ENCODE measurements at places on chromosomes 11 and 22.

- DNase-seq = no peak
Measured at GRCh38 chr11:94062360-94062759, 41.2 kb downstream of the HEPHL1 start.

DNA sequence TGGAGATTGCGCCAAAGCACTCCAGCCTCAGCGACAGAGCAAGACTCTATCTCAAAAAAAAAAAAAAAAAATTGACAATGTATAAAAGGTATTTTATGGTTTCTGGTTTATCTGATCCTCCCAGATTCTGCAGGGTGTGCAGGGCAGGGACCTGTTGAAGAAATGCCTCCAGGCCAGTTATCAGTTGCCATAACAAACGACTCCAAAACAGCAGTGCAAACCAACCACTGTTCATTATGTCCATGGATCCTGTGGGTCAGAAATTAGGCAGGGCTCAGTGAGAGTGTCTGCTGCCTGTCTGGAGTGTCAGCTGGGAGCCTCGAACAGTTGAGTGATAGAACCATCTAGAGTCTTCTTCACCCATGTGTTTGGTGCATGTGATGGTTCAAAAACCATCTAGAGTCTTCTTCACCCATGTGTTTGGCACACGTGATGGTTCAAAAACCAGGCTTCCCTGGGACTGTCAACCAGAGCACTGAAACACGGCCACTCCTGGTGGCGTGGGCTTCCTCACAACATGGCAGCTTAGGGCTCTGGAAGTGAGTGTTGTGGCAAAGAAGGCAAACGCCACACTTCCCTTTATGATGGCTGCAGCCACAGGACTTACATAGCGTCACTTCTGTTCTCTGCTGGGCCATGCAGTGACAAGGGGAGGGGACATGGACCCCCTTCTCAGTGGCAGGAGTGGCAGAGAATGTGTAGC, 115.1 kb upstream of the CRYBB3 start:
- no peak for DNase-seq

GRCh38 chr11:8788616-8789015, 106.0 kb downstream of the RPL27A start:
- no peak for DNase-seq

DNA sequence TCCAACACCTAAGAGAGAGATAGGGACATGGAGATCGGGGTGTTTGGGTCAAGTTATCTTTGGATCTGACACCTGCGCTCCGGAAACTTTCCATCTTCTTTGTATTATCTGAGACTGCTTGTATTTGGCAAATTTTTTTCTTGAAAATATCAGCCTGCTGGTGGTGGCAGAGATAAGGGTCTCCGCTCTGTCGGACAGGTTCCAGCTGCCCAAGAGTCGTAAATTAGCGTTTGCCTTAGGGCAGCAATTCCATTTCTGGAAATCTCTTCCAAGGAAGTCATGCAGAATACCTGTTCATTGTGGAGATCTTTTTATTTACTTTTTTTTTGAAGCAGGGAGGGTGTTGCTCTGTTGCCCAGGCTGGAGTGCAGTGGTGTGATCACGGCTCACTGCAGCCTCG, 19.5 kb upstream of the CSNK1E start:
- no peak for DNase-seq

GRCh38 chr11:89119426-89119825, 53.6 kb upstream of the GRM5 start:
- no peak for DNase-seq

DNA sequence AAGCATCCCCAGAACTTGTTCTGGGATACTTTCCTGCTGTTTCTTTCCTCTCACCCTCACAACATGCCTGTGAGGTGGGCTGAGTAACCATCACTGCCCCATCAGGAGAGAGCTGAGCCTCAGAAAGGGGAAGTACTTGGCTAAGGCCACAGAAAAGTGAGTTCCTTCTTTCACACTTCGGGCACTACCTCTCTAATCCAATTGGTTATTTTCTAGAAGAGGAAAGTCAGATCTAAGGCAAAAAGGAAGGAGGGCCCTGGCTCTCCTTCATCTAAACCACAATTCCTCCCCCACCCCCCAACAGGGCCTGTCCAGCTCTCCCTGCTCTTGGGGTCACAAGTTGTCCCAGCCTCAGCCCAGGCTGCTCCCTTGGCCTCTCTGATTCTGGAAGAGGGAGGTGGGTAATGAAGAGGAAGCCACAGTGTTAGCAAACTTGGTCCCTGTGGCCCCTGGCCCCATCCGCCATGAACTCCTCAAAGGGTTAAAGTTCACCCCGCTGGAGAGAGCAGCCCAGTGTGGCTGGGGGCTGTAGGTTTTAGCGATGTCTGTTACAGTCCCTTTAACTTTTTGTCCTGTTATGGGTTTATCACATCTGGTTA, 34.0 kb downstream of the SLC22A12 start:
- peak; percentile 14 for DNase-seq
